ENCODE measurements at places on chromosomes 6 and 20. TPM values are rescaled to one million over a fixed set of nuclear protein-coding genes. Genes with fewer than 3 reads are reported as not detected.

ELMO2 gene
- total RNA-seq = 60.0 TPM

DNA sequence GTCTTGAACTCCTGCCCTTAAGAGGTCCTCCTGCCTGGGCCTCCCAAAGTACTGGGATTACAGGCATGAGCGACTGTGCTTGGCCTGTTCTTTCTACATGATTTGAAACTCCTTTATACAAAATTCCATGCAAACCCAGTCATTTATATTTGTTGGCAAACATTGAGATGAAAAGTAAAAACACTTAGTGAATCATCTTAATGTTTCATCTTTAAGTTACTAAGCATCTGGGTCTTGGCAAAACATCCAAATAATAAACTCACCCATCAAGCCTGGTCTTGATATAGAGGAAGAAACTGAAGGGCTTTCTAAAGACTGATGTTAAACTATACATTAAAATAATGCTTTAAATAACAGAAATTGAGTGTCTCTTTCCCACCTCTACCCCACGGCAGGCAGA is 95.1 kb downstream of the FUT9 start:
- DNase-seq = no peak
- H3K27ac ChIP-seq = no peak overlapping the region
- H3K4me1 ChIP-seq = no peaks in the 10 kb centered on the region
- H3K27me3 ChIP-seq = no peaks in the 10 kb centered on the region

- no peak for DNase-seq
- H3K4me3 ChIP-seq = no peak overlapping the region
- H3K36me3 ChIP-seq = no peaks in the 10 kb centered on the region
Observed at GRCh38 chr6:69098910-69099309, 463.8 kb downstream of the ADGRB3 start.

GRCh38 chr20:21618759-21619416 is 86.6 kb upstream of the PAX1 start:
- no peaks in the 10 kb centered on the region for H3K4me1 ChIP-seq
- peaks cover 5% of the 10 kb centered on the region for H3K27me3 ChIP-seq
- DNase-seq = no peak
- H3K36me3 ChIP-seq = no peaks in the 10 kb centered on the region

DNA sequence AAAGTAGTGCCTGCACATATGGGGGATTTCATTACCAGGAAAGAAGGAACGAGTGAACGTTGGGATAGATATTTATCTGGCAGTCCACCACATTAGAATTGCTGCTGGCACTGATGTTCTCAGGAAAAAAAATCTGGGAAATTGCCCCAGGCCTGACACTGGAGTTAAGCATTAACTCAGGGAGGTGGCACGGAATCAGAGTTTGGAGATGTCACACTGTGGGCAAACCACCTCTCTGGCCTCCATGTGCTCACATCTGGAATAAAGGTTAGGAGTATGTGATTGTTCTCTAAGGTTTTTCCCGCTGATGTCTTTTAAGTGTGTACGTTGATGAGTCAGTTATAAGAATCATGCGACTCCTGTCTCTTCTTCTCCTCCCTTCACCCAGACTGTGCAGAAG is 7.9 kb downstream of the TGM3 start:
- no peaks in the 10 kb centered on the region for H3K4me1 ChIP-seq
- H3K27me3 ChIP-seq = no peaks in the 10 kb centered on the region
- no peak overlapping the region for H3K27ac ChIP-seq
- DNase-seq = no peak
- no peak overlapping the region for H3K4me3 ChIP-seq
- H3K36me3 ChIP-seq = no peaks in the 10 kb centered on the region

GRCh38 chr20:6705106-6705766 is 62.2 kb upstream of the BMP2 start:
- peaks cover 20% of the 10 kb centered on the region for H3K4me1 ChIP-seq
- no peak overlapping the region for H3K4me3 ChIP-seq
- H3K36me3 ChIP-seq = no peaks in the 10 kb centered on the region

Measured in suprapubic skin (tissue), 4 donors.